ENCODE measurements at places on chromosomes 16 and 17.

GRCh38 chr17:49821916-49822315 lies 26.0 kb downstream of the TAC4 start:
- DNase-seq = peak; percentile 63

- DNase-seq = no peak
These were observed 397.3 kb downstream of the SHISA9 start for GRCh38 chr16:13298666-13299065.

DNA sequence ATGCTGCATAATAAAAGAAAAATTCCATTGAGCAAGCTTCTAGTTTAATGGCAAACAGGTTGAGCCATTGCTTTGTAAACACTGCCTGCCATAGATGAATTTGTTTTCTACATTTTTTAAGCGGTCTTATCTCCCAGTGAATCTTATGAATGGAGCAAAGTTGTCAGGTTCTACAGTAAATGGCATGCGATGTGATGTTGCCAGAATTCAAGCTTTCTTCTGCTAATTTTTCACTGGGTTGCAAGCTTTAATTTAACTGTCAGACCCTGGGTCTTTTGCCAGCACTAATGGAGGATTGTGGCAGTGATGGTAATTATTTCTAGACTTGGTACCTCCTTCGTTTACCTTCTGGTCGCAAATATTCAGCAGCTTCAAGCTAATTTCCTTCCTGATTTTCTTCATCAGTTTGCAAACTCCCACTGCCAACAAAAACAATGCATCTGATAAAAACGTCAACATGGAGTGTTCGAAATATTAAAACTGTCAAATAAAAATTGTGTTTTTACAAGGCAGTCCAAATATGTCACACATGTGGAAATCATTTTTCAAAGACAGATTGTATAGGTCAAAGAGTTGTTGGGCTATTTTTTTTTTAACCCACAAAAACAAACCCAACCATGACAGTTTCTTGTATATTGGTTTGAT lies 274.2 kb upstream of the ERCC4 start:
- DNase-seq = no peak

DNA sequence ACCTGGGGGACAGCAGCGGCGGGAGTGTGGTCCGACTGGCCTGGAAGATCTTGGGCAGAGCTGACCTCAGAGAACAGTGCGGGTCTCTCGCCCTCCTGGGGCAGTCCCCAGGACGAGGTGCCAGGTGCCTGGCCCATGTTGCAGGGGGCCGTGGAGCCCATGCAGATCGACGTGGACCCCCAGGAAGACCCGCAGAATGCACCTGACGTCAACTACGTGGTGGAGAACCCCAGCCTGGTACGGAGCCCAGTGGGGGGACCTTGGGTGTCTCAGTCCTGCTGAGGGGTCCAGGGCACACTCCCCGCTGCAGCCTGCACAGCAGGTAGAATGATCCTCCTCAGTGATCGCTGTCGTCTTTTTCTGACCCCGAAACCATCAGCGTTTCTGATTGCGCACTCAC lies 1.4 kb downstream of the GPS1 start:
- DNase-seq = no peak

- peak; percentile 69 for DNase-seq
These were observed 2.8 kb downstream of the HAGH start for GRCh38 chr16:1823821-1824220.

DNA sequence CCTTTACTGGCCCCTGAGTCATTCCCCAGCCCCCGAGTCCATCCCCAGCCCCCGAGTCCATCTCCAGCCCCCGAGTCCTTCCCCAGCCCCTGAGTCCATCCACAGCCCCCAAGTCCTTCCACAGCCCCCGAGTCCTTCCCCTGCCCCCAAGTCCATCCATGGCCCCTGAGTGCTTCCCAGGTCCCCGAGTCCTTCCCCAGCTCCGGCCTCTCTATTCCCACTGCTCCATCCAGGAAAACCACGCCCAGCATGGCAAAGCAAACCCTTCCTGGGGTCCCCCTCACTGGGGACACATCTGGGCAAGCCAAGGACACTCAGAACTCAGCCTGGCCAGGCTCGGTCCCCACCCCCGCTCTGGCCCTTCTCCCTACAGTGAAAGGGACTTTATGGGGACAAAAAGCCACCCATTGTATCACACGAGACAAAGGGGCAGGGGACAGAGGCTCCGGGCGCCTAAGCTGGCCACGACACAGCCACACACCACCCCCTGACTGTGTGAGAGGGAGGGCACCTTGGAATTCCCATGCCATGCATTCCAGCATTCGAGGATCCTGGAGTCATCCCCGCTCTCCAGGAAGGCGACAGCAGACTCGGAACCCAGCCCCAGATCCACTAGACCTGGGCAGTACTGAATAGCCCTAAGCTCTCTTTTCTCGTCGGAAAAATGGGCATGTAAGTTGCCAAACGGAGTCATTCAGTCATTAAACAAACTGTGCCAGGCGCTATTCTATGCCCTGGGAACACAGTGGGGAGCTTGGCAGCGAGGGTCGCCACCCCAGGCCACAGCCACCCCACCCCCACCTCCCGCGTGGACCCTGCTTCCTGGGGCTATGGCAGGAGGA lies 14.0 kb downstream of the PLLP start:
- DNase-seq = peak; percentile 68

DNA sequence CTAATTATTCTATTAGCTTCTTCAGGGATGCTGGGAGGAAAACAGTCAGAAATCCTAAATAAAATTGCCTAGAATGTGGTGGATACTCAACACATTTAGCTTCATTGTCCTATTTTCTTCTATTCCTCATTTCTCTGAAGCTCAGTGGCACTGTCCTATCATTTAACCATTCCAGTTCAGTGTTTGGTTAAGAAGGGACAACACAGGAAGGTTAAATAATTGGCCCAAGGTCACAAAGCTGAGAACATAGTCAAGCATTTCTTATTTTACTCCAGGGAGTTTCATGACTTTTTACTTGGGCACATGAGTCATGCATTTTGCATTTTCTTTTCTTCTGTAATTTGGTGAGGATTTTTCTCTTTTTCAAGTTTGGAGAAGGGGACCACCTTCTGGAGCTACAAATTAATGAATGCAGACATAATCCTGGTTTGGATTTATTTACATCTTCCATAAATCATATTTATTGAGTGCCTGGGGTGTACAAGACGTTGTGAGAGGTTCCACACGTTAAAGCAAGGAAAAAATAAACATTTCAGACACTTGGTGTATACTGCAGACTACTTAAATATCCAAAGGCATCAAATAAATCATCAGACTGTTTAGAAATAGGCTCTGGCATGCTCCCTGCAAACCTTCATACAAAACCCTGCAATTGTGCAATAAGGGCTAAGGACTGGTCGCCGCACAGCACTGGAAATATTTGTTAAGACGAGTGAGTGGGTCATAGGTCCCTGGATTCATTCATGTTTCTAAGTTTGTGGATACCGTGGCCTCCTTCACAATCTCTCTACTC lies 263.9 kb downstream of the MAF start:
- DNase-seq = no peak

- DNase-seq = no peak
These were observed 29.2 kb downstream of the TMEM186 start for GRCh38 chr16:8768283-8768682.

- peak; percentile 50 for DNase-seq
These were observed 6.5 kb upstream of the RBFOX3 start for GRCh38 chr17:79617304-79617703.

DNA sequence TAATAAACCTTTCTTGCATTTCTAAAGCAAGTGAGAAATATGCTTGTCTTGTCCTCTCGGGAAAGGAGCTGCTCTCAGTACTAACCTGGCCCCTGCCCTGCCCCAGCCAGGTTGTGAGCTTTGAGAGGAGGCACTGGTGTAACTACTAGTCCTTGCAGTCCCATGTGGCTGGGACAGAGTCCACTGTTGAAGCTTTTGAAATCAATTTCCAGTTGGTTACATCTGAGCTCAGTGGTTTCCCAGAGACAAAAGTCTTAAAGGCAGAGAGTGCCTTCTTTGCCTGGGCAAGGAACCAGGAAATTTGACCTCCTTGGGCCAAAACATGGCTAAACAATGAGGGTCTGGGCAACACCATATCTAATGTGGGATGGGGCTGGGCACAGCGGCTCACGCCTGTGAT lies 48.7 kb downstream of the GSG1L start:
- DNase-seq = no peak

DNA sequence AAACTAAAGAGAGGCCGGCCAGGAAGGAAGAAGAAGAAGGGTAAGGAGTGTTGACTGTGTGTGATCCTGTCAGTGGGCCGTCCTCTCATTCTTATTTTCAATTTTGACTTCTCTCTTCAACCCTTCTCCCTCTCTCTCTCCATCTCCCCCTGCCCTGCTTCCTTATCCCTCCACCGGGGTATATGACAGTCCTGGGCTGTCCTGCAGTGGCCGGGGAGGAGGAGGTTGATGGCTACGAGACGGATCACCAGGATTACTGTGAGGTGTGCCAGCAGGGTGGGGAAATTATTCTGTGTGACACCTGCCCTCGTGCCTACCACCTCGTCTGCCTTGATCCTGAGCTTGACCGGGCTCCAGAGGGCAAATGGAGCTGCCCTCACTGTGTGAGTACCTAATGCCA lies 5.6 kb downstream of the CHD3 start:
- DNase-seq = peak; percentile 42

GRCh38 chr17:81190591-81190990 lies 24.6 kb upstream of the AATK start:
- DNase-seq = no peak

- peak; percentile 95 for DNase-seq
These were observed 223.1 kb downstream of the SEC14L1 start for GRCh38 chr17:77363821-77364361.

DNA sequence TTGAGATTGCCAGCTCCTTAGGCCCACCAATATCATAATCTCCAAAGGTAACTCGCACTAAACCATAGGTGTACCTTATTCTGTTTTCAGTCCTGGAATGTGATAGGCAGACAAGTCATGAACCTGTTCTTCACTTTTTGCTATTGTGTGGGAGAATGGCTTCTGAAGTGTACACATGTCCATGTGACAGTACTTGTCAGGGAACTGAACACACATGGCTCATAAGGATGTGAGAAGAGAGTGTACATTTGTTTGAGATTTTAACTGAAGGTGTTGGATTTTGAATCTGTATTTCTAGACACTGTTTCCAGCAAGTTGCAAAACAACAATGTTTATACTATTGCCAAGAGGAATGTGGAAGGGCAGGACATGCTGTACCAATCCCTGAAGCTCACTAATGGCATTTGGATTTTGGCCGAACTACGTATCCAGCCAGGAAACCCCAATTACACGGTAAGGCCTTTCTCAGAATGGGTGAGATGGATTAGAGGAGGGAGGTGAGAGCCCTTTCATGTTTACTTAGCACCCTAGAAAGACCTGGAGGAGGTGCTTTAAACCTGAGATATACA lies 14.5 kb upstream of the RASL10B start:
- DNase-seq = no peak

- no peak for DNase-seq
These were observed 597.9 kb downstream of the KCNJ2 start for GRCh38 chr17:70767102-70767701.

- DNase-seq = peak; percentile 84
These were observed 326 bp downstream of the SRCIN1 start for GRCh38 chr17:38605411-38605840.

DNA sequence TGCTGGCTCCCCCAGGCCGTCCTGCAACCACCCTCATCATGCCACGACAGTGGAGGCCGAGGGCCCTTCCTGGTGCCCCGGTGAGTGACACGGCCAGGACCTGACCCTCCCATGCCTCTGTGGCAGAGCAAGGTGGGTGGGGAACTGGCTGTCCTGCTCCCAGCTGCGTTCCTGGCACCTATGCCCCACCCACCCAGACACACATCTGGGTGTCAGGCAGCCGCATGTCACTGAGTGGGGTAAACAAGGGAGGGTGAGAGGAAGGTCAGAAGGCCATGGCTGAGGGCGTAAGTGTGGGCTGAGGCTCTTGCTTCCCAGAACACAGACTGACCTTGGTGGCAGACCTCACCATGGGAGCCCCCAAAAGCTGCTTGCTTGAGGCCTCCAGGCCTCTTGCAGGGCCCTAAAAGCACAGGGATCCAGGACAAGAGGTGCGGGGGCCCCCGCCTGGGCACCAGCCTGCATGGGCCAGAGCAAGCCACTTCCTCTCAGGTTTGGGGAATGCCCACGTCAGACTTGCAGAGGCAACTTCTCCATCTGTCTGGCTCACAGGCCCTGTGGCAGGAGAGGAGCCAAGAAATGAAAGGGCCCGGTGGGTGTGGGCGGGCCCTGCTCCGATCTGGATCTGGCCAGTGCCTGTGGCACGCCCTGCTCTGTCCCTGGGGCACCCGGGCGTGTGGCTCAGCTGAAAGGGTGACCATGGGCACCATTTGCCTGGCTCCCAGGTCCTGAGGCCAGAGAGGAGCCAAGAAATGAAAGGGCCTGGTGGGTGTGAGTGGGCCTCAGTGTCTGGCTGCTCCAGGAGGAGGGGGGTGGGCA lies 3.9 kb upstream of the CCDC57 start:
- no peak for DNase-seq

DNA sequence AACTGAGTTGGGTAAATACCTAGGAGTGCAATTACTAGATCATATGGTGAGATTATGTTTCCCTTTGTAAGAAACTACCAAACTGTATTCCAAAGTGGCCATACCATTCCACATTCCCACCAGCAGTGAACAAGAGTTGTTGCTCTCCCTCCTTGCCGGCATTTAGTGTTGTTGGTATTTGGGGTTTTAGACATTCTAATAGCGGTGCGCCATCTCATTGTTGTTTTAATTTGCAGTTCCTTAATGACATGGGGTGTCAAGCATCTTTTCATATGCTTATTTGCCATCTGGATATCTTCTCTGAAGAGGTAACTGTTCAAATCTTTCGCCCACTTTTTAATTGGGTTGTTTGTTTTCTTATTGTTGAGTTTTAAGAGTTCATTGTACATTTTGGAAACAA lies 164.2 kb upstream of the LHX1 start:
- DNase-seq = no peak

DNA sequence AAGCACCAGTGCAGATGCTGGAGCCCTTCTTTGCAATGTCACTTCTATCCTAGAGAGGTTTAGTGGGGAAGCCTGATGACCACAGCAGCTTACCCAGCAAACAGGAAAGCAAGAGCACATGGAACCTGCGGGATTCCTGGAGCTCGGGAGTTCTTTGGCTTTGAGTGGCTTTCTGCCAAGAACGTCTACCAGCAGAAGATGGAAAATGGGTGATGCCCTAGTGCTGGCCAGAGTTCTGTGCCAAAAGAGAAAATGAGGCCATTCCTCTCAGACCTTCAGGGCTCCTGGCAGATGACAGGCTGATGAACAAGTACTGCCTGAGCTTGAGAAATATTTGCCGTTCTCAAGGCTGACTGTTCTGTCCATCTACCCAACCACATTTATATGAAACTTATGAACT lies 332.1 kb upstream of the CCL2 start:
- DNase-seq = no peak

- peak; percentile 66 for DNase-seq
These were observed 155.2 kb upstream of the C17orf78 start for GRCh38 chr17:37220607-37220953.

- DNase-seq = no peak
These were observed 95.0 kb downstream of the ADCY9 start for GRCh38 chr16:4021070-4021779.

Data from islet precursor cell (in vitro differentiated cells).